ENCODE measurements at places on chromosomes 12 and 14.

- DNase-seq, result no peak
Observed at GRCh38 chr14:65333943-65334687, 78.4 kb upstream of the FUT8 start.

DNA sequence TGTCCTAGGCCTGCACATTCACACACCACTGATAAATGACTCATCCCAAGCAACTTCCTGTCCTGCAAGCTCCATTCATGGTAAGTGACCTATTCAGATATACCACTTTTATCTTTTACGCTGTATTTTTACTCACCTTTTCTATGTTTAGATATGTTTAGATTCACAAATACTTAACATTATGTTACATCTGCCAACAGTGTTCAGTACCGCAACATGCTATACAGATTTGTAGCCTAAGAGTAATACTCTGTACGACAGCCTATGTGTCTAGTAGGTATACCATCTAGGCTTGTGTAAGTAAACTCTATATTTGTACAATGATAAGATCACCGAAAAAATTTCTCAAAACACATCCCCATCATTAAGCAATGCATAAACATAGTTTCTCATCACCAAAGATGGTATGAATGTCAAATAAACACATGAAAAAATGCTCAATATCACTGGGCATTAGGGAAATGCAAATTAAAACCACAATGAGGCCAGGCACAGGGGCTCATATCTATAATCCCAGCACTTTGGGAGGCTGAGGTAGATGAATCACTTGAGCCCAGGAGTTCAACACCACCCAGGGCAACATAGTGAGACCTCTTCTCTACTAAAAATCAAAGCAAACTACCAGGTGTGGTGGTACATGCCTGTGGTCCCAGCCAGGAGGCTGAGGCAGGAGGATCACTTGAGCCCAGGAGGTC, 20.7 kb downstream of the ATXN2 start:
- peak; percentile 26 for DNase-seq

- no peak for DNase-seq
Observed at GRCh38 chr12:124842073-124842749, 21.5 kb downstream of the SCARB1 start.

DNA sequence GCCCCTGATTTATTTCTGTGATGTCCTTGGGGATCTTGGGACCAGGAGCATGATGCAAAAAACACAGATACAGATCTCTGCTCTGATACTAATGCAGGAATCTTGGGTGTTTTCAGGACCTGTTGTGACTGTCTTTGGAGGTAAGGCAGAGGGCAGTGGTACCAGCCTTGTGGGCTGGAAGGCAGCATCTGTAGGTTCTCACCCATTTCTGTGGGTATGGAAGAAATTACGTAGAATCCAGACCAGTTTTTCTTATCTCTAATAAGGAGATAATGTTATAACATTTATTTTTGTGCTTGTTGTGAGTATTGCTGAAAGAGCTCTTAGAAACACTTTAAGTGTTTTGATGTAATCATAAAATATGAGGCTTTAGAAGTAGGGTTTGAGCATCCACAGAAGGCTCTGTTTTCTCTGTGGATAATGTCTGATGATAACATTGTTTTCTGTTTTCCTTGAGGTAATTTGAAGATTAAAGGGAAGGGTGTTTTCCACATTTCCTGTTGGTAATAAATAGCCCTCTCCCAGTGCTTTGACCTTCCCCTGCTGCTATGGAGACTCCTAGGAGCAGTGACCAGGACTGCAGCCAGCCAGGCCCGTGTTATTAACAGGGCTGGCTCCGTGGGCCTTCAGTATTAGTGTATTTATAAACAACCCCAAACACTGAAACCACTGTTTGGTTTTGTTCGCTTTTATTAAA, 9.4 kb upstream of the DCP1B start:
- DNase-seq, result no peak

DNA sequence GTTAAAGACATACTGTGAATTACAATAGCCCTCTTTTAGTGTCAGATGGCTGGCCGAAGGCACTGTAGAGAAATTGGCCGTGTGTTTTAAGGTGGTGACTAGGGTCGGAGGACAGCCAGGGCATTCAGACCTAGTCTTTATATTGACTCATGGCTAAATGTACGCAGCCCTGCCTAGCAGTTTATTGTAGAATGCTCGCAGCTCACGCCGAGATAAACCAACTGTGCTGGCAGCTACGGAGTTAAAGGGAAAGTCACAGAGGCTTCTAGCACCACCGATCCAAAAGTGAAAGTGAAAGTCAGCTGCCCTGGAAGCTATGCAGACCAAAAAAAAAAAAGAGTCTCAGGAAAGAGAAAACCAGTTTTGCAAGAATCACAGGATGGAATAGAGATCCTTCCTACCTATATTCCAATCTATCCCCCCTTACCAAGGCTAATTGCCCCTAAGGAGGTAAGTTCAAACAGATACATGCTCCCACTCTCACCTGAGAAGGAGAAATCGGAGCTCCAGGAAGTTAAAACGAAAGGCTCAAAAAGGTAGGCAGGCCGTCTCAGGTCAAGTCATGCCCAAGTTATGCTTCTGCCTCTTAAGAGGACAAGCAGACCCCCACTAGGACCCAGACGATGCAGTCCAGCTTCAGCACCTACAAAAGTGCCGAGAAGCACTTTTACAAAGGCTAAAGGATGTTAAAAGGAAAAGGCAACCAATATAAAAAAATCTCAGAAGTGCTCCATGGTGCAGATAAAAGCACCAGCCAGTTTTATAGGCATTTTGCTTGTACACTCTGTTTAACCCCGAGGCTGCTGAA, 24.8 kb downstream of the KLRK1 start:
- peak; percentile 94 for DNase-seq

All from HT-29 (cell line).